Activated T-helper 9 cell treated with anti-CD3 and anti-CD28 coated beads, Interleukin-2, amount 50 U/mL, for 16 hours (primary cell): ENCODE measurements at places on chromosomes 3 and 15.

- no peak for DNase-seq
Measured at GRCh38 chr15:82903511-82903910, 49.0 kb downstream of the HOMER2 start.

DNA sequence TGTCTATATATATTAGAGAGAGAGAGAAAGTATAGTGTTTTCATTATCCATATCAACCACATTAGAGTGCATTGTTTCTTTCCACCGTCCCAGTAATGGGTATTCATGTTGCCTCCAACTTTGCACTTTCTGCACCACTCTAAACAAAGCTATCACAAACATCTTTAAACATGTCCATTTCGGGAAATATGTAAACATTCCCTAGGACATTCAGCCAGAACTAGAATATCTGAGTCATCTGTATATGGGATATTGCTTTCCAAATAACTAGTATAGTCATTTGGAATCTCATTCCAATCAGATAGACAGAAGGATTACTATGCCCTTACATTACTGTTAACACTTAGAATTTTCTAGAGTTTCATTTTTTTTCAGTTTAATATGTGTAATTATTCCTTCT, 914.9 kb upstream of the EPHA6 start:
- DNase-seq: no peak

DNA sequence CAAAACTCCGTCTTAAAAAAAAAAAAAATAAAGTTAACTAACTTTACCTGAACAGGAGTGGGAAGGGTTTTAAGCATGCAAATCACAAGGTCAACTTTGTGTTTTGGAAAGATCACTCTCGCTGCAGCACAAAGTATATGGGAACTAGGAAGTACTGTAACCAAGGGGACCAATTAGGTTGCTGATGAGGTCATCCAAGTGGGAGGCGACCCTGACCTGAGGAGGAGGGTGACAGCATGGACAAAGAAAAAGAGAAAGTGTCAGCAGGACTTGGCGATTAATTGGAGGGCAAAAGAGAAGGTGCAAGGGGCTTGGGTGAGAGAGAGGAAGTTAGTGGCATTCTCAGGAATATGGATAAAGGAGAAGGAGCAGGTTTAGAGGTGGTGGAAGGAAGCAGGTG, 89.5 kb upstream of the ZBED2 start:
- no peak for DNase-seq

- DNase-seq: no peak
Measured at GRCh38 chr15:92123962-92124656, 269.6 kb upstream of the ST8SIA2 start.

- no peak for DNase-seq
Measured at GRCh38 chr3:111796566-111796965, 62.5 kb upstream of the PHLDB2 start.

GRCh38 chr15:31228980-31229826, 97.4 kb upstream of the KLF13 start:
- DNase-seq: no peak

DNA sequence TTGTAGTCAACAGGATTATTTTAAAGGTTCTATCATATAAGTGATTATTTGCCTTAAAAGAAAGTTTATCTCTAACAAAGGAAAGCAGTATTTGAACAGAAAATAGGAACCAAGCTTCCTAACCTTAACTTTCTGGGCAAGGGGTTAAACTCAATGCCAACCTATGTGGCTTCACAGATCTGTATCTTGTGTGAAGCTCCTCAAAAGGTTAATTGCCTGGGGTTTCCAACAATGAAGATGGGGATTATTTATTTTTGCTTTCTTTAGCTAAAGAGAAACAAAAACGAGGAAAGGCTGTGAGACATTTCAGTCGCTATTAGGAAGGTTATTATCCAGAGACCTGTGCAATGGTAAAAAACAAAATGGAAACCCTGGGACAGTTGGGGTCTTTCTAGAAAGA, 1.1 kb upstream of the WDR82 start:
- no peak for DNase-seq

DNA sequence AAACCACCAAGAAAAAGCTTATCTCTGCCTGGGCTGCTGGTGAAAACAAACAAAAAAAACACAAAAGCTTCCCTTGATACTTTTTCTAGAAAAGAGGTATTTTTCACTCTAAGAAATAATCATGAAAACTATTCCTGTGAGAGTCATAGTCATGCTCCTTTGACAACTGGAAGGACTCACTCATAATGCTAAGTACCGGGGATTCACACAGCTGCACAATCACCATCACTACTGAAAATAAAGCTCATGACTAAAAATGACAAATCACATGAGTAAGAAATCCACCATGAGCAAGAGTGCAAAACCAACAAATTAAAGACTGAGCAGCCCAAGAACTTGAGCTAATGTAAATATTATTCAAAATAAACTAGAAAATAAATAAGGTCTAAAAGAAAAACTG, 10.6 kb upstream of the POU1F1 start:
- DNase-seq: no peak

DNA sequence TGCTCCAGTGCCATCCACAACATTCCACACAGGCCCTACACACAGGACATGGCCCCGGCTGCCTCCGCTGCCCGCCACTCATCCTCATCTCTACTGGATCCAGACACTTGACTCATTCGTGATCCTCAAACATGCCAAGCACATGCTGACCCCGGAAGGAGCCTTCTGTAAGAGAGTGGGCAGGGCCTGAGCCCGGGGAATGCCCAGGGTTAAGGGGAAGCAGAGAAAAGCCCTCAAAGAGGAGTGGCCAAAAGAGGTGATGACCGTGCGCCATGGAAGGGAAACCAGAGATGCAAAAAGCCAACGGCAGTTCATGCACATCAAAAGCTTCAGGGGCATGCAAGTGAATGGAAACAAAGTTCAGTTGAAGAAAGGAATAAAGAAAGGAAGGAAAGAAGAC, 46.1 kb downstream of the RFTN1 start:
- no peak for DNase-seq

- no peak for DNase-seq
Measured at GRCh38 chr3:31219131-31219843, 313.4 kb upstream of the STT3B start.

- no peak for DNase-seq
Measured at GRCh38 chr3:100225883-100226282, 34.9 kb upstream of the TBC1D23 start.

DNA sequence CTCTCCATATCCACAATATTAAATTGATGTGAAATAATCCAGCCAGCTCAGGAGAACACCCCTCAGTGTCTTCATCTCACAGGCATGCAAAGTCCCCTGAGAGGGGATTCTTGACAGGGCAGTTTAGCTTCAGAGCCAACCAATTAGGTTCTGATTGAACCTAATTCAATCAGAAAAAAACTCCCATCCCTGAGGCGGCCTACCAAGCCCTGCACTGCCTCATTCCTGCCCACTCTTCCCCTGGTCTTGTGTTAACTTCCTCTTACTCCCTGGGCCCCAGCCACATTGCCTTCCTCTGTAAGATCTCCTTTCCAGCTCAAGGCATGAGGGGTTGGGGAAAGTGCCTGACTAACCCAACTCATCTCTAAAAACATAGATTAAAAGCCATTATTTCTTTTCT, 46.1 kb downstream of the FRMD4B start:
- no peak for DNase-seq

- no peak for DNase-seq
Measured at GRCh38 chr15:44710236-44711095, 657 bp downstream of the PATL2 start.

- no peak for DNase-seq
Measured at GRCh38 chr3:57738391-57738790, 17.7 kb upstream of the SLMAP start.

DNA sequence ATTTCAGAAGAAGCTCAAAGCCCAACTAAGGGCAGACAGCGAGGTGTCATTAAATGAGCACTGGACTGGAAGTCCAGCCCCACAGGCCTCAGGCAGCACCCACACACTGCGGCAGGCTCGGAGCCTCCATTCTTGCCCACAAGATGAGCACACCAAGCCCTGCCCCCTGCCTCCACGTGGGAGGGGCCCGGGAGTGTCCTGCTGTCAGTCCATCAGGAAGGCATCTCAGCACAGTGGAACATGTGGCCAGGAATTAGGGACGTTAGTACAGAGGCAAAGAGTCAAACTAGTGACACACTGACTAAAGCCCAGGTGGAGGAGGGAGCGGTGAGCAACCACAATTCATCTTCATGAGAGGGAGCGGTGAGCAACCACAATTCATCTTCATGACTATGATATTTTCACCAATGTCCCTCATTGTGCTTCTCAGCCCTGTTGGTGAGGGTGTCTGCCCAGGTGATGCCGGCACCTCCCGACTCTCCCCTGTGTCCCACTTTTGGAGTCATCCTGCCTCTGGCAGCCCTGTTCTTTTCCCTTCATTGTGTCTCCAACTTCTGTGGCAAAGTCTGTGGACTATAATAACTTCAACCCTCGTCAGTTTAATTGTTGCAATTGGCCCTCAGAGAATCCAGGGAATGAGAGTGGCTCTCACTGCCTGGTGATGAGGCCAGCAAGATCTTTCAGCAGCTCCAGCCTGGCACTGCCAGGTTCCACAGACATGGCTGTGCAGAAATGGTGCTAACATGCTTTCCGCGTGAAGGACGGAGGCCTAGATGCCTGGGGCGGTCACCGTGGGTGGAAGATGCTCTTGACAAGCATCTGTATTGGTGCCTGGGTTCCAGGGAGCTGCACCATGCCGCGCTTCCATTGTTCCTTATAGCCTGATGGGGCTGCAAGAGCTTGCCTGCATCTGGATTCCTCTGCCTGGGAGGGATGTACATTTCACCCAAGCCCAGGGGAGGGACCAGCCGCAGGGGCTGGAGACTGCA, 23.1 kb upstream of the SKOR1 start:
- DNase-seq: no peak

DNA sequence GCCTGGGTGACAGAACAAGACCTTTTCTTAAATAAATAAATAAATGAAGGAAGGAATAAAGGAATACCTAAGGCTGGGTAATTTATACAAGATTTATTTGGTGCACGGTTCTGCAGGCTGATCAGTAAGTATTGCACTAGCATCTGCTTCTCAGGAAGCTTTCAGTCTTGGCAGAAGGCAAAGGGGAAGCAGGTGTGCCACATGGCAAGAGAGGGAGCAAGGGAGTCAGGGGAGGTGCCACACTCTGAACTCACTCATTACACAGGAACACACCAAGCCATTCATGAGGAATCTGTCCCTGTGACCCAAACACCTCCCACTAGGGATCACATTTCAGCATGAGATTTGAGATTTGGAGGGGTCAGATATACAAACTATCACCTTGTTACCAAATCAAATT, 56.4 kb downstream of the PRKCI start:
- DNase-seq: no peak

DNA sequence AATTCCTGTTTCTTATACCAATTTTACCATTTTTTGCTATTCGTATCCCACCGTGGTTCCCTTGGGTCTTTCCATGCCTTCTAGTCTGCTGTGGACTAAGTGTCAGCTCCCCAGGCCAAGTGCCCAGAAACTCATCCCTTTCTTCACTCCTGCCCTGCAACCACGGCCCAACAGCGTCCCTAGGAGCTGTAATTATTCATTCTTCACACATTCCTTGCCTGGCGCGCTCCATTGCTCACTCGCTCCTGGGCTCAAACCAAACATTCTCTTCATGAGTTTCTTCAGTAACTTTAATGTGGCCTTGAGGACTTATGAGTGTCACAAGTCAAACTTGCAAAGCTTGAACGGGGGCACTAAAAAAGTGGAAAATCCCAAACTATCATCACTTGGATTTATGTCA, 15.7 kb downstream of the GABRB3 start:
- no peak for DNase-seq

DNA sequence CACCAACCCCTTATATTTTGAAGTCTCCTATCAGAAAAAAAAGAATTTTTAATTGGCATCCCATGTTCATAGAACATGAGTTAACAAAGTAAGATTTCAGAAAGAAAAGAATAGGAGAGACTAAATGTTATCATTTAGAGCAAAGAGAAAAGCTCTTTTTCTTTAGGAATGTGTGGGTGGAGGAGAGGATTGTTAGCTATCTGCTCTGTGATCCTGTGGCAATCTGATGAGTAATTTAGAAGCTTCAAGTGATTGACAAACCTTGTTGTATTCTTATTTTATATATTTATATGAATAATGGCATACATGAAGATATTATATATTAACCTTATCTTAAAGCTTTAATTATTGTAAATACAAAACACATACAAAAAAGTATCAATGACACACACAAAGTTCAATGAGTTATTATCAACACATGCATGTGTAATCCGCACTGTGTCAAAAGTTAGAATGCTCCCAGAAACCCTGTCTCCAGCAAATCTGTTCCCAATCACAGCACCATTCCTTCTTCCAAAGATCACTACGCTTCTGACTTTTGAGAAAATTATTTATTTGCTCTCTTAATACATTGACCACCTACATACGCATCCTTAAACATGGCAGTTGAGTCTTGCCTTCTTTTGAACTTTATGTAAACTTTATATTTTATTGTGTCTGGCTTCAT, 907.4 kb downstream of the MCTP2 start:
- DNase-seq: no peak

GRCh38 chr3:12780751-12781150, 15.7 kb upstream of the CAND2 start:
- DNase-seq: no peak

- no peak for DNase-seq
Measured at GRCh38 chr3:182596676-182597410, 196.5 kb upstream of the ATP11B start.

GRCh38 chr15:70264738-70265465, 167.2 kb upstream of the TLE3 start:
- DNase-seq: no peak

GRCh38 chr15:66875588-66876420, 173.8 kb downstream of the SMAD6 start:
- DNase-seq: no peak

GRCh38 chr3:66449411-66449974, 51.3 kb downstream of the LRIG1 start:
- DNase-seq: no peak

- no peak for DNase-seq
Measured at GRCh38 chr3:112074006-112074405, 12.2 kb upstream of the C3orf52 start.

GRCh38 chr15:57784081-57784511, 77.6 kb downstream of the POLR2M start:
- no peak for DNase-seq

- no peak for DNase-seq
Measured at GRCh38 chr3:173624086-173624485, 226.5 kb downstream of the NLGN1 start.

- no peak for DNase-seq
Measured at GRCh38 chr3:188782613-188783124, 389.1 kb upstream of the TPRG1 start.

DNA sequence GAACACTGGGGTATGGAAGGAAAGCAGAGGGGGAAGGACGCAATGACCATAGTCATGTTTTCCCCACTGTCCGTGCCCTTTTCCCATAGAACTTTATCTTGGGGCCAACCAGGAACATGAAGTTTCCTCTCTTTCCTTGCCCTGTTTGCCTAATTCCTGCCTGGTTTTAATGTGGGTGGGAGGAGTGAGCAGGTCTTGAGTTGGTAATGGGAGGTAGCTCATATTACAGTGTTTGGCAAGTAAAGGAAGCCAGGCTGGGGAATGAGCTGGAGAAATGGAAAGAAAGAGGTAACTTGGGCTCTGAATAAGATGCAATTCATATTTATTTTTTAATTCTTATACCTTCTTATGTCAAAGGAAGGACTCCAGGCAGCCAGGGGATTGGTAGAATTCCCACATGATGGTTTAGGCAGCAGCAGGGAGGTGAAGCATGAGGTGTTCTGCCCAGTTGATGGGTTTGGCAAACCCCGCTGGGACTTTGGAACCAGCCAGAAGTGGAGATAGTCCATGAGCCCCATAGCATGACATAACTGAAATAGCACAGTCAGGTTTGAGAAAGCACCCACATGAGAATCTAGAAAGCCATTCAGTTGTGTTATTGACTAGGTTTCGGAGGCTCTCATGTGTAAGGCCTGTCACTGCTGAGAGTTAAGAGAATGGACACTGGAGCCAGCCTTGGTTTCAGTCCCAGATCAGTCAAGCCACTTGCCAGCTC, 60.0 kb downstream of the CCK start:
- DNase-seq: no peak
